Dermis microvascular lymphatic vessel endothelial cell (primary cell): ENCODE measurements at places on chromosomes 6 and 20. TPM values are rescaled to one million over a fixed set of nuclear protein-coding genes. Genes with fewer than 3 reads are reported as not detected.

Gene RAET1E
- 0.13 TPM in 1 of 2 replicates, not detected in the other for total RNA-seq

Gene WFDC5
- total RNA-seq = not detected in 2 replicates

Gene PRIM2
- total RNA-seq = 8.3 and 17.1 TPM in 2 replicates

Gene CFAP61
- total RNA-seq = not detected in 2 replicates

Gene CD40
- total RNA-seq = 9.1 and 10.9 TPM in 2 replicates

Gene SLC26A8
- total RNA-seq = not detected in 2 replicates

Gene IL17A
- total RNA-seq = not detected in 2 replicates

Gene C6orf141
- 23.4 and 45.5 TPM in 2 replicates for total RNA-seq

Gene SNAP25
- total RNA-seq = under 0.01 TPM in 1 of 2 replicates, not detected in the other

Gene SYNDIG1
- total RNA-seq = not detected in 2 replicates

Gene ANGPT4
- total RNA-seq = not detected in 2 replicates

Gene RAET1L
- not detected in 2 replicates for total RNA-seq

Gene BIRC7
- not detected in 2 replicates for total RNA-seq

Gene CCNC
- total RNA-seq = 70.9 and 86.5 TPM in 2 replicates

Gene HMGCLL1
- not detected in 2 replicates for total RNA-seq

Gene MUC21
- total RNA-seq = not detected in 2 replicates

Gene MCHR2
- total RNA-seq = not detected in 2 replicates

Gene LIME1
- total RNA-seq = 0.90 and 1.5 TPM in 2 replicates

Gene NT5E
- total RNA-seq = 43.4 and 123 TPM in 2 replicates

Gene OOEP
- 0.13 TPM in 1 of 2 replicates, not detected in the other for total RNA-seq

Gene NCOA3
- total RNA-seq = 22.5 and 35.5 TPM in 2 replicates

Gene BTNL2
- total RNA-seq = not detected in 2 replicates

Gene RALGAPB
- 16.3 and 21.1 TPM in 2 replicates for total RNA-seq

Gene METTL24
- not detected in 2 replicates for total RNA-seq

Gene ERGIC3
- 287 and 401 TPM in 2 replicates for total RNA-seq

Gene MMP24
- under 0.01 and 0.13 TPM in 2 replicates for total RNA-seq

Gene NMBR
- not detected in 2 replicates for total RNA-seq

Gene SIRPB2
- 0.13 and 0.38 TPM in 2 replicates for total RNA-seq

Gene SMIM8
- 2.2 and 2.5 TPM in 2 replicates for total RNA-seq

Gene CDSN
- total RNA-seq = under 0.01 TPM in 1 of 2 replicates, not detected in the other

Gene RAMACL
- 1.7 and 3.4 TPM in 2 replicates for total RNA-seq

Gene SLC16A10
- under 0.01 TPM in 1 of 2 replicates, not detected in the other for total RNA-seq

Gene RNF217
- 10.4 and 15.9 TPM in 2 replicates for total RNA-seq

Gene PBOV1
- total RNA-seq = not detected in 2 replicates

Gene HAO1
- not detected in 2 replicates for total RNA-seq

Gene PAK1IP1
- total RNA-seq = 8.6 and 10.1 TPM in 2 replicates

Gene TMC2
- total RNA-seq = not detected in 2 replicates

Gene KHDRBS2
- not detected in 2 replicates for total RNA-seq
